Left ventricle myocardium inferior (tissue), 1 donor: ENCODE measurements at places on chromosomes 6 and 20. TPM values are rescaled to one million over a fixed set of nuclear protein-coding genes. Genes with fewer than 3 reads are reported as not detected.

LY6G6F gene
- total RNA-seq, result not detected

PAX1 gene
- total RNA-seq, result not detected

MRAP2 gene
- total RNA-seq, result 0.16 TPM

SLC25A27 gene
- total RNA-seq, result 18.6 TPM

ULBP1 gene
- total RNA-seq, result 0.38 TPM

SLC24A3 gene
- total RNA-seq, result 1.3 TPM

APMAP gene
- total RNA-seq, result 23.8 TPM

CALHM4 gene
- total RNA-seq, result not detected

PTPN1 gene
- 25.7 TPM for total RNA-seq

TMEM74B gene
- 4.2 TPM for total RNA-seq

KHDC1L gene
- total RNA-seq, result not detected

LY86 gene
- total RNA-seq, result 1.2 TPM

SFTA2 gene
- not detected for total RNA-seq

SIM1 gene
- total RNA-seq, result not detected

RSPO4 gene
- not detected for total RNA-seq

RIPPLY2 gene
- not detected for total RNA-seq

TNFRSF6B gene
- 0.27 TPM for total RNA-seq

ABCF1 gene
- total RNA-seq, result 38.8 TPM

TASP1 gene
- 5.5 TPM for total RNA-seq

PROCR gene
- total RNA-seq, result 9.8 TPM

IL20RA gene
- total RNA-seq, result 10.1 TPM

TFAP2B gene
- not detected for total RNA-seq

NEDD9 gene
- total RNA-seq, result 28.1 TPM

CD109 gene
- 9.1 TPM for total RNA-seq

SIRPB1 gene
- 0.27 TPM for total RNA-seq

ME1 gene
- 22.3 TPM for total RNA-seq

TSBP1 gene
- not detected for total RNA-seq

MAFB gene
- total RNA-seq, result 10.2 TPM

RIMS1 gene
- 0.93 TPM for total RNA-seq

ZNF165 gene
- 0.55 TPM for total RNA-seq

NRSN2 gene
- 17.5 TPM for total RNA-seq

ZNF512B gene
- total RNA-seq, result 12.6 TPM

TCF21 gene
- 5.3 TPM for total RNA-seq

SPTLC3 gene
- 9.0 TPM for total RNA-seq

GNMT gene
- total RNA-seq, result 0.77 TPM

CD40 gene
- 6.8 TPM for total RNA-seq

FAM83B gene
- total RNA-seq, result 0.63 TPM
